ENCODE measurements at places on chromosomes 3 and 15. TPM values are rescaled to one million over a fixed set of nuclear protein-coding genes. Genes with fewer than 3 reads are reported as not detected.

DNA sequence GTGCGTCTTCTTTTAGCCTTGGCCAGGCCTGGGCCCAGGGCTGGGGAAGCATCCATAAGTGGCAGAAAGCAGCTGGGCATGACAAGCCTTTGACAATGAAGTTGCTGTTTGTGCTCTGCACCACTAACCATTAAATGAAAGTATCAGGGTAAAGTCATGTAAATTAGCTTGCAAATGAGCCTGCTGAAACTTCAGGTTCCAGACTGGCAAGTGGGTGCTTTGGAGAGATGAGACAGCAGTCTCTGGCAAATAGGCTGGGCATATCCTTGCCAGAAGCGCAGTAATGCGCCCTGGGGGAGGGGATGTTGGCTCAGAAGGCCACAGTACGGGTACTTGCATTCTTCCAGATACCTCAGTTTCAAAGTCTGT is 40.7 kb downstream of the RAB6B start:
- no peaks in the 10 kb centered on the region for H3K27me3 ChIP-seq
- H3K4me3 ChIP-seq = no peak overlapping the region
- DNase-seq = no peak
- no peaks in the 10 kb centered on the region for H3K4me1 ChIP-seq

Gene PTPRG
- total RNA-seq = 0.29 TPM

Gene VEPH1
- total RNA-seq = 11.5 TPM

GRCh38 chr15:94001255-94001801 is 230.0 kb upstream of the MCTP2 start:
- no peaks in the 10 kb centered on the region for H3K36me3 ChIP-seq
- 0 out of 2 replicates have a peak, but pooled peaks cover 3% of the 10 kb centered on the region for H3K27me3 ChIP-seq
- no peaks in the 10 kb centered on the region for H3K4me1 ChIP-seq
- no peak overlapping the region for H3K4me3 ChIP-seq

Gene INSYN1
- total RNA-seq = not detected

- no peak overlapping the region for H3K4me3 ChIP-seq
- no peak overlapping the region for H3K27ac ChIP-seq
- no peaks in the 10 kb centered on the region for H3K4me1 ChIP-seq
- peak; percentile 30 for DNase-seq
Observed at GRCh38 chr3:156230278-156230900, 110.0 kb downstream of the KCNAB1 start.

DNA sequence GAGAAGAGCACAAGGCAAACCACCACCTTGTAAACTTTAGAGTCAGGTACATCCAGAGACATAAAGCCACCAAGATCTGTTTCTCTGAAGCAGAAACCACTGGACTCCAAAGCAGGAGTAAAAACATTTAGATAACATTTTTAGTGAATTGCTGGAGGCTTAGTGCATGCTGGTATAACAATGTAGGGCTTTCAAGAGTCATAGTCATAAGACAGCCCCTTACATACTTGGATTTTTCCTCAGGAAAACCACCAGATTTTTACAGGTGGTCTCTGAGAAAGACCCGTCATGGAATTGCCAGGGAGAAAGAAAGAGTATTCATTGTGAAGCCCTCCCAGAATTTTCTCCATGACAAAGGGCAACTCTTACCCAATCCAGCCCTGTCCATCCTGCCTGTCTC is 434.5 kb upstream of the NAALADL2 start:
- H3K36me3 ChIP-seq = no peaks in the 10 kb centered on the region
- no peak for DNase-seq
- H3K4me3 ChIP-seq = no peak overlapping the region

GRCh38 chr3:74814181-74814580 is 199.7 kb upstream of the CNTN3 start:
- H3K4me3 ChIP-seq = no peak overlapping the region
- no peaks in the 10 kb centered on the region for H3K4me1 ChIP-seq
- H3K27ac ChIP-seq = no peak overlapping the region

Gene CLDN16
- total RNA-seq = not detected

GRCh38 chr3:177647876-177648275 is 450.6 kb upstream of the TBL1XR1 start:
- H3K4me3 ChIP-seq = no peak overlapping the region
- H3K36me3 ChIP-seq = no peaks in the 10 kb centered on the region
- H3K4me1 ChIP-seq = no peaks in the 10 kb centered on the region
- no peaks in the 10 kb centered on the region for H3K27me3 ChIP-seq
- H3K27ac ChIP-seq = no peak overlapping the region

Gene PPP2R3A
- 9.4 TPM for total RNA-seq

DNA sequence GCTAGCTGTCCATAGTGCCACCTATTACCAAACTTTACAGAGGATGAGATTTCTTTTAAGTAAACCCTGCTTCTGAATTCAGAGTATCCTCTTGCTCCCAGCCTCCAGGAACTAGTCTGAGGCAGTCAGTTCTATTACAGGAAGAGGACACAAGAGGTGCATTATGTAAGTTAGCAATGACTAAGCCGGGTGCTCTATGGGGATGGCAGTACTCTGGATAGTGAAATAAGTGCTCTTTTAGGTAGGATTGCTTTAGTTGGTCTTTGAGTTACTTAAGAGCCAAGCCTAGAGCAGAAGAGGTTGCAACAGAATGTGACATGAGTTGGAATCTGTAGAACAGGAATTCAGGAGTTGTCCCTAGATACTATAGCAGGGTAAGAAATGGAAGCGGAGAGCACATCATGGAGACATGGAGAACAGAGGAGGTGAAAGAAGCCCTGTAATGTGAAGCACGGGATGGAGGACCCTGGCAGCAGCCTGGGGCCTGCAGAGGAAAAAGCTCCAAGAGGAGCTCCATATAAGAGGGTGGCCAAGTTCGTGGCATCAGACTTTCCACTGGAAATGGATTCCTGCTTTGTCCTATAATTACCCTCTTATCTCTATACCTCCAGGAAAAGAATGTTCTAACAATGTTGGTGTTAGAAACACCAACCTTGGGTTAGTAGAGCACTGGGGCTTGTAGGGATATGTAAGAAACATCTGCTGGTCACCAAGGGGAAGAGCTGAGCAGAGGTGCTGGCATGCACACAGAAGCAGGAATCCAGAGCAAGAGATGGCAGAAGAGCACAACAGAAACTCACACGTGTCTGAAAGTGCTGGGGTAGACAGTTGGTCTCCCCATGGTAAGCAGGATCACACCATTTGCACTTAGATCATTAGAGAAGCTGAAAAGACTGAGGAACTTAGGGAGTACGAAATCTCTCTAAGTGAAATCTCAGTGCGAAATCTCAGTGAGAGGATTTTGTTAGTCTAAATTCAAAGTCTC is 851.1 kb downstream of the FHIT start:
- DNase-seq = peak; percentile 10
- no peaks in the 10 kb centered on the region for H3K4me1 ChIP-seq
- H3K36me3 ChIP-seq = no peaks in the 10 kb centered on the region

DNA sequence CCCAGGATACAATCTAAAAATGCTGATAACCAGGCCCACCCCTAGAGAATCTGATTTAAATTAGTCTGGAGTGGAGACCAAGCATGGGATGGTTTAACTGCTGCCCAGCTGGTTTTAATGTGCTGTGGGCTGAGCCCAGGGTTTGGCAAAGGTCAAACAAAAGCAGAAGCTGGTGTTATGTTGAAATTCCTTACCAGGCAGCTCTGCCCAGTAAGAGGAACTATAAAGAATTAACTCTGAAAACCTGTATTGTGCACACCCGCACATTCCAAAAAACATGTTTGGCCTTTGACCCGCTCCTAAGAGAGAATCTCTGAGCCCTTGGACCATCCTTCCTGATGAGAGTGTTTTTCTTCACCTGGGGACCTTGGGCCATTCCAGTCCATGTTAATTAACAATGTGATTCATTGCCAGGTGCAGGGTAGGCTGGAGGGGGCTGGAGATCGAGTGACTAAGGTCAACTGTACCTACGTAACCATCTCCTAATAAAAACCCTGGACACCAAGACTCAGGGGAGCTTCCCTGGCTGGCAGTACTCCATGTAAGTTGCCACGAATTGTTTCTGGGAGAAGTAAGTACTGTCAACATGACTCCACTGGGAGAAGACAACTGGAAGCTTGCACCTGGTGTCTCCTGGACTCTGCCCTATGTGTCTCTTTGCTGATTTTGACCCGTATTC is 10.9 kb downstream of the CCDC13 start:
- no peak for DNase-seq
- no peak overlapping the region for H3K4me3 ChIP-seq
- H3K4me1 ChIP-seq = peaks cover 17% of the 10 kb centered on the region
- no peaks in the 10 kb centered on the region for H3K27me3 ChIP-seq
- H3K36me3 ChIP-seq = no peaks in the 10 kb centered on the region
- H3K27ac ChIP-seq = peak overlapping the region; percentile 71

DNA sequence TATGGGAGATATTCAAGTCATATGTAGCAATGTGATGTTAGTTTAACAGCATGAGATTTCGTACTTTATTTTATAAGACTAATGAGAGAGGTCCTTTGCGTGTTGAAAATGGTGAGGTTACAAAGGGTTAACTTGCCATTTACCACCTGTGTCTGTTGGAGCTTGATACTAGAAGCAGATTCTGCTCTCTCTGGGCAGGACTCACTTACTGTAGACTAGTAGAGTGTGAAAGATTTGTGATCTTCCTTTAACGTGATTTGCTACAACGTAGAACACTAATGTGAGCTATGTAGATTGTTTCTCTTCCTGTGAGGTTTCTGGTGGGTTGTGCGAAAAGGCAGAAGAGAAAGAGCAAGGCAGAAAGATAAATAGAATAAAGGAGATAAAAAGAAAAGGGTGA is 1.1 kb downstream of the TP63 start:
- no peaks in the 10 kb centered on the region for H3K27me3 ChIP-seq
- H3K27ac ChIP-seq = no peak overlapping the region
- no peak for DNase-seq
- no peaks in the 10 kb centered on the region for H3K36me3 ChIP-seq
- H3K4me1 ChIP-seq = no peaks in the 10 kb centered on the region

GRCh38 chr3:186454881-186455703 is 89.1 kb downstream of the CRYGS start:
- H3K27ac ChIP-seq = no peak overlapping the region
- H3K4me1 ChIP-seq = peaks cover 23% of the 10 kb centered on the region
- no peak overlapping the region for H3K4me3 ChIP-seq
- no peak for DNase-seq

GRCh38 chr3:13325892-13326443 is 94.2 kb downstream of the NUP210 start:
- no peak for DNase-seq
- peaks cover 34% of the 10 kb centered on the region for H3K36me3 ChIP-seq
- no peaks in the 10 kb centered on the region for H3K27me3 ChIP-seq
- no peak overlapping the region for H3K4me3 ChIP-seq
- no peak overlapping the region for H3K27ac ChIP-seq
- no peaks in the 10 kb centered on the region for H3K4me1 ChIP-seq

DNA sequence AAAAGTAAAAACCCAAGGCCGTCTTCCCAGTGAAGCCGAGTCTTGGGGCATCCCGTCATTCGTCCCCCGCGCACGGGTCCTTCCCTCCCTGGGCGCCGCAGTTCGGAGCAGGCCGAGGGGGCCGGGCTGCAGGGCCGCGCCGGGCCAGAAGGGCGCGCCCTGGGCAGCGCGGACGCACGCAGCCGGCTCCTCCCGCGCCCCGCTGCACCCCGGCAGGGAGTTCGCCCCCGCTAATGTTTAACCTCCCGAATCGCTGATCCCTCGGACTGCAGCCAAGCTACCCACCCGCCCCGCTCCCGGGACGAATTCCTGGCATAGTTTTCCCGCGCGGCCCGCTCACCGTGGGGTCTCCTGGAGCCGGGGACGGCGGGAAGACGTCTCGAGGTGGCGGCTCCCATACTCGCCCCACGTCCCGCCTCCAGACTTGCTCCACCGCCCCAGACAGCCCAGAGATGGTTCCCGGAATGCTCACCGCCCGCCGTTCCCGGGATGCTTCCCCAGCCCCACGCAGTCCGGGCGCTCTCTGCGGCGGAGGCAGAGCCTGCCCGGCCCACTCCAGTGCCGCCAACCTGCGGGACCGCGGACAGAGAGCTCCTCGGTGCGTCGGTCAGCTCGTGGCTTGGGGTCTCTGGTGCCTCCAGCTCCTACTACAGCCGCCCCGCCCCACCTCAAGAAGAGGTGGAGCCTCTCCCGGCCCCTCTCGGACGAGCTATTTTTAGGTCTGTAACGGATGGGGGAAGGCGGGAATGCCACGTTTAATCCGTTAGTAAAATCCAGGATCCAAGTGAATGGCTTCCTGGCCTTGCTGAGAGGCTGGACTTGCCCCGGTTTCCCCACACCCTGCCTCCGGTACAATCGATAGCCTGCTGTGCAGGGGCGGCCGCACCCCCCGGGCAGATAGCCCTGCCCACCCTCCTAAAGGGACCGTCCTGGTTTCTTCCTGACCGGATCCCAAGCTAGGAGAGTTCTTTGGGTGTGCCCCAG is at the start of gene DZIP1L:
DZIP1L (minus strand) TSS at position 621 of the 984 bp plus-strand sequence. CDS start 11,637 bp downstream, outside the sequence.
- no peaks in the 10 kb centered on the region for H3K27me3 ChIP-seq
- no peaks in the 10 kb centered on the region for H3K36me3 ChIP-seq
- H3K27ac ChIP-seq = peak within 1 kb of the TSS; percentile 41
- H3K4me1 ChIP-seq = peaks cover 7% of the 10 kb centered on the region
- peak within 1 kb of the TSS; percentile 90 for H3K4me3 ChIP-seq

Gene C3orf22
- total RNA-seq = not detected

DNA sequence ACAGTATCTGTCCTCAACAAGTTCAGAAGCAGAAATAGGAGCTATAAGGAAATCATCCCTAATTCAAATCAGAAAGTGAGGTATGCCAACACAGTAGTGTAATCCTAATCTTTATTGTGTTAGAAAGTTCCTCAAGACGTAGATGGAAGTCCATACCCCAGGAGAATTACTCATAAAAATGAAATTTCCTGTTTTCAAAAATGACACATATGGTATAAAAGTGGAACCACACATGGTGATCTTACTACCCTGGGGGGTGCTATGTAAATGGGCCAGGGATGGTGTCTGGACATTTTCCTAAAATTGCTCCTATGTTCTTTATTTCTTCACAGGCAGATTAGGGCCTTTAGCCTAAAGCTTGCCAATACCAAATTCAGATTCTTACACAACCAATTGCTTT is 204.1 kb downstream of the ARRDC4 start:
- no peak overlapping the region for H3K4me3 ChIP-seq
- H3K4me1 ChIP-seq = no peaks in the 10 kb centered on the region
- H3K27me3 ChIP-seq = peaks cover 58% of the 10 kb centered on the region
- no peak overlapping the region for H3K27ac ChIP-seq
- DNase-seq = no peak

GRCh38 chr3:184354121-184354728 is 7.2 kb downstream of the CLCN2 start:
- H3K36me3 ChIP-seq = peaks cover 9% of the 10 kb centered on the region
- no peaks in the 10 kb centered on the region for H3K4me1 ChIP-seq
- H3K4me3 ChIP-seq = no peak overlapping the region
- no peaks in the 10 kb centered on the region for H3K27me3 ChIP-seq
- peak; percentile 41 for DNase-seq
- no peak overlapping the region for H3K27ac ChIP-seq

Data from PC-3 (cell line).